A549 treated with CpdA at 1 μM for 4 hours (cell line): ENCODE measurements at places on chromosomes 3 and 15. TPM values are rescaled to one million over a fixed set of nuclear protein-coding genes. Genes with fewer than 3 reads are reported as not detected.

CHRD gene
- 0.11 to 0.27 TPM (median 0.22 TPM) in 5 replicates for total RNA-seq

OR5K2 gene
- total RNA-seq, result not detected in 5 replicates

DNASE1L3 gene
- total RNA-seq, result 0.09 to 0.30 TPM (median 0.16 TPM) in 3 of 5 replicates, not detected in the others

MAP4 gene
- 92.8 to 110 TPM (median 106 TPM) in 5 replicates for total RNA-seq

GOLGA8R gene
- total RNA-seq, result 0.11 to 0.28 TPM (median 0.22 TPM) in 5 replicates

VGLL3 gene
- 4.1 to 10.3 TPM (median 6.8 TPM) in 5 replicates for total RNA-seq

LSAMP gene
- 0.06 to 0.30 TPM (median 0.08 TPM) in 5 replicates for total RNA-seq

MORC1 gene
- total RNA-seq, result not detected in 5 replicates

ZBED2 gene
- 0.24 to 0.65 TPM (median 0.36 TPM) in 5 replicates for total RNA-seq

PIGBOS1 gene
- 20.7 to 29.6 TPM (median 26.5 TPM) in 5 replicates for total RNA-seq

PLS1 gene
- total RNA-seq, result 12.9 to 15.5 TPM (median 14.4 TPM) in 5 replicates

ERC2 gene
- total RNA-seq, result 0.09 TPM in 1 of 5 replicates, not detected in the others

NTRK3 gene
- total RNA-seq, result 16.1 to 24.1 TPM (median 22.2 TPM) in 5 replicates

GXYLT2 gene
- 1.4 to 2.9 TPM (median 1.8 TPM) in 5 replicates for total RNA-seq

CAMK2N2 gene
- total RNA-seq, result 0.77 to 1.8 TPM (median 1.4 TPM) in 5 replicates

LRRC2 gene
- total RNA-seq, result not detected in 5 replicates

RLBP1 gene
- total RNA-seq, result not detected in 5 replicates

FANCD2OS gene
- not detected in 5 replicates for total RNA-seq

CISH gene
- 0.46 to 0.78 TPM (median 0.66 TPM) in 5 replicates for total RNA-seq

SEMA3G gene
- 0.05 to 0.15 TPM (median 0.10 TPM) in 5 replicates for total RNA-seq

IDH2 gene
- total RNA-seq, result 37.7 to 47.9 TPM (median 45.1 TPM) in 5 replicates

COL6A5 gene
- not detected in 5 replicates for total RNA-seq

CRABP1 gene
- 0.71 to 1.9 TPM (median 1.6 TPM) in 5 replicates for total RNA-seq

CPA3 gene
- not detected in 5 replicates for total RNA-seq

ANKDD1A gene
- 1.5 to 1.9 TPM (median 1.8 TPM) in 5 replicates for total RNA-seq

RASL12 gene
- 0.09 to 0.16 TPM (median 0.11 TPM) in 4 of 5 replicates, not detected in the other for total RNA-seq

MOBP gene
- total RNA-seq, result 0.09 to 0.25 TPM in 2 of 5 replicates, not detected in the others

SLC22A13 gene
- total RNA-seq, result 0.06 to 0.12 TPM (median 0.10 TPM) in 3 of 5 replicates, not detected in the others

DNAH12 gene
- total RNA-seq, result 0.05 to 0.19 TPM (median 0.11 TPM) in 4 of 5 replicates, not detected in the other

ATP10A gene
- total RNA-seq, result 6.2 to 7.0 TPM (median 6.7 TPM) in 5 replicates

GPR156 gene
- 0.34 to 1.2 TPM (median 0.48 TPM) in 5 replicates for total RNA-seq

KLHL6 gene
- total RNA-seq, result not detected in 5 replicates

SLC6A20 gene
- total RNA-seq, result 0.02 to 0.05 TPM in 2 of 5 replicates, not detected in the others

TERC gene
- 0.16 TPM in 1 of 5 replicates, not detected in the others for total RNA-seq

ZNF502 gene
- 1.2 to 2.1 TPM (median 1.5 TPM) in 5 replicates for total RNA-seq

NCKIPSD gene
- total RNA-seq, result 8.2 to 10.9 TPM (median 9.0 TPM) in 5 replicates

LRRC34 gene
- total RNA-seq, result not detected in 5 replicates

IL5RA gene
- not detected in 5 replicates for total RNA-seq

NLGN1 gene
- total RNA-seq, result not detected in 5 replicates
